ENCODE measurements at places on chromosomes 5 and 9. TPM values are rescaled to one million over a fixed set of nuclear protein-coding genes. Genes with fewer than 3 reads are reported as not detected.

DNA sequence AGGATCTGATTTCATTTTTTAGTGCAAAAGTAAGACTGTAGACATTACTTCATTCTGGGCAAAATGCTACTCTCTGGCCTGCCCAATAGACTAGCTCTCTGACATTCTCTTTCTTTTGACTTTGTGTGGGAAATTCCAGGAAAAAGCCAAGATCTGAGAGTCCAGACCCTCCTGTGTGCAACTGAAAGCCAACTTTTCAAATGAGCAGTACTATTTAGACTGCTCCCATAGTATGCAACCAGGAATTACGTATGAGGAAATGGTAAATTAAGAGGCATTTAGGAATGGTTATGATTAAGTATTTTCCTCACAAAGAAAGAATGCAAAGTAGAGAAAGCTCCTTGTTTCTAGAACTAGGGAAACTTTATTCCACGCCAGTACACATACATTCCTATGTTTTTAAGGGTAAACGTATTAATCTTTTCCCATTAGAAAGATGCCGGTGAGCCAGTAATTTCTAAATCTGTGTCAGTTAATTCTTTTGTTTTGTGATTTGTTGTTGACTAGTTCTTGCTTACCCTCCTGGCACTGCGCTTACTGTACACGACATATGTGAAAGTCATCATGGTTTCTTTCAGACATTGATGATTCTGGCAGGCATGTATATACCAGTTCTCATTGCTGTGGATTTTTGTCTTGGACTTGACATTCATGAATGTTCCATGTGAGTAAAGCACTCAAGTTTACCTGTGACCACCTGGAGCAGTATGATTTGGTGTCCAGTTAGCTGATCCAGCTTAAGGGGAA, 56.0 kb downstream of the AOPEP start:
- peaks cover 22% of the 10 kb centered on the region for H3K4me1 ChIP-seq
- DNase-seq, result peak; percentile 95
- no peak overlapping the region for H3K4me3 ChIP-seq

DNA sequence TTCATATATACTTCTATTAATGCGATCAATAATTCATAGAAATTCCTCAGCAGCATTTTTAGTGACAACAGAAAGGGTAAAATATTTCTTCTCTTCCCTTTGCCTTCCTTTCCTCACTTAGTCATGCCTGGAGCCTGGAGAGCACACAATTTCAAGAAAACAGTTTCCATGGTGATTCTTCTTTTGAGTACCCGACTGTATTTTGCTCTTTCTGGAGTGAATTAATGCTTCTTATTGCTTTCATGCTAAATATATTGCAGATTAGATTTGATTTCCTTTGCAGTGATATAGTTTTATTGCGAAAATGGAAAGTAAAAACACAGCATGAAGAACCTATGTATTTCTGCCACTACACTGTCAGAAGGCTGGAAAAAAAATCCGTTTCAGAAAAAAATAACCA, 153.5 kb downstream of the PPP2R2B start:
- no peaks in the 10 kb centered on the region for H3K27me3 ChIP-seq
- H3K27ac ChIP-seq, result no peak overlapping the region
- H3K4me1 ChIP-seq, result peaks cover 13% of the 10 kb centered on the region
- no peaks in the 10 kb centered on the region for H3K36me3 ChIP-seq
- peak; percentile 49 for DNase-seq

GRCh38 chr9:82466616-82467260, 478.2 kb downstream of the SPATA31D1 start:
- no peaks in the 10 kb centered on the region for H3K27me3 ChIP-seq
- no peaks in the 10 kb centered on the region for H3K36me3 ChIP-seq
- H3K4me3 ChIP-seq, result no peak overlapping the region

- H3K36me3 ChIP-seq, result no peaks in the 10 kb centered on the region
- no peaks in the 10 kb centered on the region for H3K27me3 ChIP-seq
- peak; percentile 57 for DNase-seq
- no peak overlapping the region for H3K4me3 ChIP-seq
- H3K4me1 ChIP-seq, result peaks cover 18% of the 10 kb centered on the region
Observed at GRCh38 chr9:106883626-106884190, 20.7 kb downstream of the ZNF462 start.

DNA sequence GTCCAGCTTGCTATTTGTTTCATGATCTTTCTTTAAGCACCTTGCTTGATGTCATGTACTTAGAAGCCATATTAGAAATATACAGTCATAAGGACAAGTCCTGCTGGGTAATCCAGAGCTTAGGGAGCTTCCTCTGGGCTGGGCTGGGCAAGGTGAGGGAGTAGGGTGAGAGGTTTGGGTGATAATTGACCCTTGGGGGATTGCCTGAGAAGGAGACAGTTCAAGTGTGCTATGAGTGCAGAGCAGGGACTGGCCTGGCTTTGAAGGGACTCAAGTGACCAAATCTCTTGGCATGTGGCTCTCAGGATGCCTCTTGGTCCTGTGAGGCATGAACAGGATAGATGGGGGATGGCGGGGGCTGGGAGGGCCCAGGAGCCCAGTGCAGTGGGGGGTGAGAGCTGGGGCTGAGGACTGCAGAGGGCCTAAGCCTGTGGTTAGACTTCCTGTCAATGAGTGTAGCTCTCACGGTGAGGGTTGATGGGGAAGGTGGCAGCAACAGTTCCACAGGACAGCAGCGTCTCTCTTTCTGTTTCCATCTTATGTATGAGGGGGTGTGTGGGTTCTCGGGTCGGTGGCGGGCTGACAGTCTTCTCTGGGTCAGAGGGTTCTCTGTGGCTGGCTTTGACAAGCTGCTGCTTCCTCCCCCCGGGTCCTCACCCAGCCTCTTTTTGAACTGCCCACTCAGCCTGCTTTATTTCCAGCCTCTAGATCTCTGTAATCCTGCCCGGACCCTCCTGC, 53.5 kb downstream of the RGS3 start:
- no peaks in the 10 kb centered on the region for H3K36me3 ChIP-seq
- no peak overlapping the region for H3K4me3 ChIP-seq
- H3K4me1 ChIP-seq, result peaks cover 31% of the 10 kb centered on the region
- H3K27me3 ChIP-seq, result no peaks in the 10 kb centered on the region
- no peak overlapping the region for H3K27ac ChIP-seq

DNA sequence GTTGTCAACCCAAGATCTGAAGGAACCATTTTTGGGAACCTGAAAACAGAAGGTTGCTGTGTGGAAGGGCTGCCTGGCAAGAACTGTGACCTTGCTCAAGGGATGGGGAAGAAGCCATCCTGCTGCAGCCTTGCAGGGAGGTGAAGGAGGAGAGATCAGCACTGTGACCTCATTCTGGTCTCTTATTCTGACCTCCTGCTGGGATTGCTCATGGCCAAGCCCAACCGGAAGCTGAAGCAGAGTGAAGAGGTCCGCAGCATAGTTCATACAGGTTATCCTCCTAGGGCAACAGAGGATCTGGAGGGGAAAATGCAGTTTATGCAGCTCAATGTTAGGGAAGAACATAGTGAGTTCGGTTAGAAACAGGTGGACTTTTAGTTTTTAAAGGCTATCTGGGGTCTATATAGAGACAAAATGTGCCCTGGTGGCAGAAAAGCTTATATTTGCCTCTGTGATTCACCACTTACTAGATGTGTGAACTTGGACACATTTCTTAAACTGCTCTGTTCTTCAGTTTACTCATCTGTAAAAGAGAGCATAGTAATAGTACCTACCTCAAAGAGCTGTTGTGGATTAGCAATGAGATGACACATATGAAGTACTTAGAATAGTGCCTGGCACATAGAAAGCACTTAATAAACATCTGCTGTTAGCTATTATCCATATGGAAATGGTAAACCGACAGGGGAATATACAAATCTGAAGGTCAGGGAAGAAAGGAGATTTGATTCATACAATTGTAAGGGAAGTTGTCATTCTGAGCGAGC, 57.9 kb upstream of the BNC2 start:
- H3K27ac ChIP-seq, result no peak overlapping the region
- no peak overlapping the region for H3K4me3 ChIP-seq
- no peaks in the 10 kb centered on the region for H3K4me1 ChIP-seq

GRCh38 chr9:81430727-81431126, 258.6 kb downstream of the TLE1 start:
- no peak overlapping the region for H3K4me3 ChIP-seq
- peak; percentile 58 for DNase-seq
- H3K27me3 ChIP-seq, result no peaks in the 10 kb centered on the region
- peak overlapping the region; percentile 81 for H3K27ac ChIP-seq
- no peaks in the 10 kb centered on the region for H3K36me3 ChIP-seq

GRCh38 chr9:105313238-105313637, 68.8 kb downstream of the SLC44A1 start:
- no peaks in the 10 kb centered on the region for H3K36me3 ChIP-seq
- no peaks in the 10 kb centered on the region for H3K4me1 ChIP-seq
- H3K4me3 ChIP-seq, result no peak overlapping the region
- no peaks in the 10 kb centered on the region for H3K27me3 ChIP-seq
- DNase-seq, result no peak

GRCh38 chr9:21576331-21577189, 94.4 kb upstream of the IFNE start:
- no peaks in the 10 kb centered on the region for H3K27me3 ChIP-seq
- peak overlapping the region; percentile 49 for H3K4me3 ChIP-seq
- peaks cover 31% of the 10 kb centered on the region for H3K4me1 ChIP-seq

- no peak overlapping the region for H3K27ac ChIP-seq
- no peaks in the 10 kb centered on the region for H3K27me3 ChIP-seq
- H3K4me1 ChIP-seq, result no peaks in the 10 kb centered on the region
- peaks cover 4% of the 10 kb centered on the region for H3K36me3 ChIP-seq
Observed at GRCh38 chr9:4865681-4866080, 72.9 kb downstream of the RCL1 start.

- no peaks in the 10 kb centered on the region for H3K36me3 ChIP-seq
- H3K4me1 ChIP-seq, result no peaks in the 10 kb centered on the region
- H3K27me3 ChIP-seq, result peaks cover 7% of the 10 kb centered on the region
- DNase-seq, result no peak
- no peak overlapping the region for H3K27ac ChIP-seq
Observed at GRCh38 chr9:69019808-69020207, 5.9 kb upstream of the PRKACG start.

DNA sequence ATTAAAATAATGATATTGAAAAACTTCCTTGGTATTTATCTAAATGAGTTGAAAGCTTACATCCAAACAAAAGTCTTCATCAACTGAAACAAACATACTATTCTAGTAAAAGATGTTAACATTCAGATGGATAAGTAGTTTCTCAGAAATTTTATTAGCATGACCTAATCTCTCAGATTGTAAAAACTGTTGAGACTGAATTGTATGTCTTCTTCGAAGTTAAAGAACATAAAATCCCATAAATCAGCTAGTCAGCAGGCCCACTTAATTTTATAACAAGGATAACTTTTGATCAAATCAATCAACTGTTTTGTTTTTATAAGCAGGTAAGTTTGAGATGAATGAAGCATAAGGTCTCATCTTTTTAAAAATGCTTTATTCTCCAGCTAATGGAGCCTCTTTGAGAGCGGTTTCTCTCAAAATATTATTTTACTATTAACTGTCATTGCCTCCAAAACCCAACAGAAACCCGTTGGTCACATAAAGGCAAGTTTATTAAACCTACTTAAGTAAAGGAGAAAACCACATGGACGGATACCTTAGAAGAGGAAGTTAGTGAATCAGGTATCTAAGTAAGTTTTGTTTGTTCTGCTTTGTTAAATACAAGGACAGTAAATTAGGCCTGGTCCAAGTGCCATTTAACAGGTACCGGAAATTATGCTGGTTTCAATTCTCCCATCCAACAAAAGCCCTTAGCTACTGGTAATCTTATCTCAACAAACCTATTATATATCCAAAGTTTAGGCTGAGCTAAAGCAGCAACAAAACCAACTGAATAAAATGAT, 457.0 kb downstream of the PDE4D start:
- no peaks in the 10 kb centered on the region for H3K27me3 ChIP-seq
- no peak for DNase-seq
- no peak overlapping the region for H3K27ac ChIP-seq
- no peaks in the 10 kb centered on the region for H3K4me1 ChIP-seq
- H3K4me3 ChIP-seq, result no peak overlapping the region

DNA sequence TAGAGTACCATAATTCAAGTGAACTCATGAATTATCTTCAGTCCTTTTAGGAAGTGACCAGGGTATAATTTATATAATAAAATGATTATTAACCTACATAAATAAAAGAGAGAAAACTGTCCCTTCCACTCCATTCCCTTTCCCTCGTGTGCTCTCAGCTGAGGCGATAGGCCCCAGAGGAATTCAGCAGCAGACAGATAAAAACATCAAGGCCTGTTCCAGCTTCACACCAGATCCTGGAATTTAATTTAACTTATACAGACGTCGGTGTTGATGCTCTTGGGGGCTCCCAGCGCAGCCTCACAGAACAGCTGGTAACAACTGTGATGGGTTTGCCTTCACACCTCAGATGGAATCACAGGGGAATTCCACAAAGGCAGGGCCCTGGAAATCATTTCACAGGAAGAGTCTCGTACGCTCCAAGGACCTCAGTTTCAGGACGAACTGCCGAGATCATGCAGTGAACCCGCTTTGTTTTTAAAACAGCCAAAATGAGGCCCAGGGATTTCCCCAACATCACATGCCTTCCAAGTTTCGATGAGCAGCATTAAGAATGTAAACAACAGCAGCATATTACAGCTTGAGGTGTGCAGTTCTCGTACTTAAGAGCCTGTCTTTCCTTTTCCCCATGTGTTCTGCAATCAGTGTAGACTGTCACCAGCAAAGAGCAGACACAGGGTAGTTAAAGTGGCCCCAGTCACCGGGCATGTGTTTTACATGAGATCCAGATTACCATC, 73.6 kb upstream of the ALDH1B1 start:
- no peaks in the 10 kb centered on the region for H3K36me3 ChIP-seq
- H3K4me3 ChIP-seq, result peak overlapping the region; percentile 21
- H3K27ac ChIP-seq, result no peak overlapping the region
- peaks cover 14% of the 10 kb centered on the region for H3K27me3 ChIP-seq

- no peaks in the 10 kb centered on the region for H3K27me3 ChIP-seq
- H3K36me3 ChIP-seq, result no peaks in the 10 kb centered on the region
- no peak overlapping the region for H3K4me3 ChIP-seq
- no peak for DNase-seq
- H3K27ac ChIP-seq, result no peak overlapping the region
Observed at GRCh38 chr5:107373549-107374263, 297.0 kb downstream of the EFNA5 start.

DNA sequence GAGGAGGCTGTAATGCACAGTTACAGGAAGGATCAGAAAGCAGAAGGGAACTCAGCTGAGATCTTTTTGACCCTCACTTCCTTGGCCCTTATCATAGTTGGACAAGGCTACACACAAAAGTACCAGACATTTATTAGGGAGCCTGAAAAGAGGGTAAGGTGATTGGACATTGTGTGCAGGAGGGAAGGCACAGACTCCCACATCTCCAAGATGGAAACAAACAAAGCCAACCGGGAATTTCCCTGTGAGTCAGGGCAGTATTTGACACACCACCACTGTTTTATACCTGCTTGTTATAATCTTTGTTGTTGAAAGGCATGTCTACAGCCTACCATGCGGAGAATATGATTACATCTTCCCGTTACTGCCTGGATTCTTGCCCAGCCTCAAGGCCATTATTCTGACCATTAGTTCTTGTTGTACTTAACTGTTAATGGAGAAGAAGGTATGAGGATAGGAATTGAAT, 3.0 kb upstream of the CCNG1 start:
- H3K27ac ChIP-seq, result peak overlapping the region; percentile 14
- H3K4me1 ChIP-seq, result peaks cover 6% of the 10 kb centered on the region
- DNase-seq, result peak; percentile 70
- H3K36me3 ChIP-seq, result peaks cover under 1% of the 10 kb centered on the region
- no peak overlapping the region for H3K4me3 ChIP-seq

- H3K4me3 ChIP-seq, result no peak overlapping the region
- peaks cover 4% of the 10 kb centered on the region for H3K4me1 ChIP-seq
Observed at GRCh38 chr9:95116002-95116807, 201.3 kb downstream of the FANCC start.

GRCh38 chr9:126379661-126380360, 53.2 kb downstream of the MVB12B start:
- no peaks in the 10 kb centered on the region for H3K36me3 ChIP-seq
- H3K27me3 ChIP-seq, result no peaks in the 10 kb centered on the region
- H3K27ac ChIP-seq, result no peak overlapping the region
- no peak overlapping the region for H3K4me3 ChIP-seq

The SEMA5A gene
- total RNA-seq, result 15.3 TPM

The SPTAN1 gene
- 523 TPM for total RNA-seq

The ISL1 gene
- total RNA-seq, result 5.4 TPM

The SLC36A2 gene
- not detected for total RNA-seq
